ENCODE measurements at places on chromosomes 2 and 18. TPM values are rescaled to one million over a fixed set of nuclear protein-coding genes. Genes with fewer than 3 reads are reported as not detected.

- DNase-seq = no peak
Observed at GRCh38 chr2:31161637-31162036, 23.4 kb upstream of the GALNT14 start.

DNA sequence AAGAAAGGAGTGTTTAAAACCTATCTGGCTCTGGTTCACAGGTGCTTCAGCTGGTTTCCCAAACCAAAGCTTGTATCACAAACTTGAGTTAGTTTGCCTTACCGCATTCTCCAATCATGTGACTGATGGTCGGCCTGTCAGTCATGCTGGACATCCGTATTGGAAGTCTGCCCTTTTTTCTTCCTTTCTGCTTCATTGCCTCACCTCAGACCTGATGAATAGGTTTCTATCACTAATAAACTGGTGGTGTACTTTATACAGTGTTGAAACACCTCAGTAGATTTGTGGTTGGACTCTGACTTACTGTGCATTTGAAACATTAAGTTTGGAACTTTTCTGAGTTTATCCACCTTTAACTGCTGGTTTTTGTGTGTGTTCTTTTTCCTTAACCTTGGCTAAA, 84.1 kb downstream of the R3HDM1 start:
- no peak for DNase-seq

GRCh38 chr18:10274301-10274700, 180.1 kb upstream of the APCDD1 start:
- DNase-seq = no peak

The AGPS gene
- total RNA-seq = 50.3 TPM

All from prostate gland (tissue), 2 donors.